ENCODE measurements at places on chromosomes 16 and 17.

- no peak for DNase-seq
These were observed 83.0 kb downstream of the CMIP start for GRCh38 chr16:81527477-81528178.

- DNase-seq = no peak
These were observed 42.3 kb downstream of the ABCC12 start for GRCh38 chr16:48113471-48113870.

- no peak for DNase-seq
These were observed 40.0 kb downstream of the SEC14L1 start for GRCh38 chr17:77180503-77181357.

DNA sequence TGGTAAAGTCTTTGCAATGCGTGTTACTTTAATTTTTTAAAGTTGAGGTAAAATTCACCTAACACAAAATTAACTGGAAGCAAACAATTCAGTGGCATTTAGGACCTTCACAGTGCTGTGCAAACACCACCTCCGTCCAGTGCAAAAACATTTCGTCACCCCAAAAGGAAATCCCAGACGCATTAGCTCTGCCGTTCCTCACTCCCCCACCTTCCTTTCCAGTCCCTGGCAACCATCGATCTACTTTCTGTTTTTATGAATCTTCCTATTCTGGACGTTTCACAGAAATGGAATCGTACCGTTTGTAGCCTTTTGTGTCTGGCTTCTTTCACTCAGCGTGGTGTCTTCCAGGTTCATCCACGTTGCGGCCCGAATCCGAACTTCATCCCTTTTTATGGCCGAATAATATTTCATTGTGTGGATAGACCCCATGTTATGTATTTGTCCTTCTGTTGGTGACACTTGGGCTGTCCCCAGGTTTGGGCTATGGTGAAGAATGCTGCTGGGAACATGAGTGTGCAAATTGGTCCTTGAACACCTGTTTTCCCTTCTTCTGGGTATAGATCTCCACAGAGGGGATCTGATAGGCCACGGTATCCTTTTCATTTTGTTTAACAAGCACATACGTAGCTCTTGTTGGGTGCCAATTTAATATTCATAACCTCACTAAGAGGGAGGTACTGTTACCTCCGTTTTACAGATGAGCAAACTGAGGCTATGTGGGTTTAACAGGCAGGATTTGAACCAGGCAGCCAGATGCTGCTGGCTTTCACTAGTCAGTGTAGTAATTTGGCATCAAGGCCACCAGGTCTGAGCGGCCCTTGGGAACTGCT, 232.0 kb upstream of the GSE1 start:
- no peak for DNase-seq

DNA sequence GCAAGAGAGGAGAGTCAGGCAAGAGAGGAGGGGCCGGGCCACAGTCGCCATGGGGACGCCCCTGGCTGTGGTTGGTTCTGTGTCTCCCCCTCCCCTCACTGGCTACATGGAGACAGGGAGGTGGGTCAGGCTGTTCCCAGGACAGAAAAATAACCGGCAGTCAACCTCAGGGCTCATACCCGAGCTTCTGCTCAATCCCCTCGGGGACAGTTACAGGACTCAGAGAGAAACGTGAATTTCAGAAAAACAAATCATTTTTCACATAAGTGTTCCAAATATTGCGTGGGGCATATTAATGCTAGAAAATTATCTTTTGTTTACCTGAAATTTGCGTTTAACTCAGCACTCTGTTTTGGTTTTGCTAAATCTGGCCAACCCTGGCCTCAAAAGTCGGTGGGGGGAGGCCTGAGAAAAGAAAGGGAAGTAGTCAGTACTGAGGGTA, 22.2 kb upstream of the CPSF4L start:
- DNase-seq = no peak

DNA sequence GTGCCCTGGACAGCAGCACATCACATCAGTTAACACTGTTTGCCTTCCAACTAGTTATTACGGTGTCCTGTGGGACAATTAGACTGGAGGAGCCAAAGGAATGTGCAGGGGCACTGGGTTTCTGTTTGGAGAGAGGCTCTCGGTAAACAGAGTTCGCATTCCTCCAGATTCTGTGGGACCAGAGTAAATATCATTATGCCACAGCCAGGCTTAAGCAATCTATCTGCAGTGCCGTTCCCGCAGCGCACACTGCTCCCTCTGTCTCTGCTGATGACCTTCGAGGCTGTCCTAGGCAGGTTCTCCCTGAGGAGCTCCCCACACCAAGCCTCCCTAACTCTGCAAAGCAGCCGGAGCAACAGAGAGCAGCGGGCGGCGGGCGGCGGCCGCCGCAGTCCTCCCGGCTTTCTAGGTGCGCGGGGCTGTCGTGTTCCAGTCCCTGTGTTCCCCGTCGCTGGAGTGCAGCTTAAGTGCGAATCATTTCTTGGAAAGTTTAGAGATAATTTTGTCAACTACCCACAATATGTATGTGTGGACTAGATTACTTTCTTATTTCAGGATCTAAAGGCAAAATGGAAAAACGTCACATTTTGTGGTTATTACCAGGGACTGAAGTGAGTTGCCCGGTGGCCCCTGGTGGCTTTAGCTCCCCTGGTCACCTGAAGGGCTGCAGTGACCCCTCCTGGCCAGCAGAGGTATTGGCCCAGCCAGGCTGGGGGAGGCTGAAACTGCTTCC, 43.3 kb downstream of the PGS1 start:
- peak; percentile 55 for DNase-seq

DNA sequence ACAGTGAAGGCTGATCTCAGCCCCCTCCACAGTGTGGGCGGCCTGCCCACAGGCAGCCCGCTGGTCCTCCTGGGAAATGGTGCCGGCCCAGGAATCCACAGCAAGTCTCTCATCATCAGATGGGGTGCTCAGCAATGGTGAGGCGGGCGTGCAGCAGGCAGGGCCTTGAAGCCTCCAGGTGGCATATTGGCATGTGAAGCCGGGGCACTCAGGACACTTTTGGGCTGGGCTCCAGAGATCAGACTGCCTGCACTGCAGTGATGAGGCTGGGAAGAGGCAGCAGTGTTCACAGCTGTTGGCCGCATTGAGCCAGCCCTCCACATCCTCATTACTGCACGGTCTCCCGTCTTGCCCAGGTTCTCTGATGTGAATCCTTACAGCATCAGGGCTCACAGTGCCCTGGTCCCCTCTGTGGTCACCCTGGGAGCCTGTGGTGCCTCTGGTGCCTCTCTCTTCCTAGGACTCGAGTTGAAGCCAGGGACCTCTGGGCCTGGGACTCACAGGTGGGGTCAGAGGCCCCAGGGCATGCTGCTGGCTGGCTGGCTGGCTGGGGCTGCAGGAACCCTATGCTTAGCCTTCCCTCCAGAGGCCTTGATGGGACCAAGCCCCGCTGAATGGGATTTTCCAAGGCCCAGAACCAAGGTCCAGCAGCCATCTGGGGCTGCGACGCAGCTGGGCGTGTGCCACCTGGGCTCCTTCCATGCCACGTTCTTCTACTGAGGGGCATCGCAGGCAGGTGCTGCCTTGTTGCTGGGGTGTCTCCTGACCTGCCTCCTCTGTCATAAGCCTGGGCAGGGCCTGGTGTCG, 48.6 kb downstream of the TNFRSF13B start:
- no peak for DNase-seq

- peak; percentile 39 for DNase-seq
These were observed 887 bp downstream of the ZBTB4 start for GRCh38 chr17:7478276-7479212.

DNA sequence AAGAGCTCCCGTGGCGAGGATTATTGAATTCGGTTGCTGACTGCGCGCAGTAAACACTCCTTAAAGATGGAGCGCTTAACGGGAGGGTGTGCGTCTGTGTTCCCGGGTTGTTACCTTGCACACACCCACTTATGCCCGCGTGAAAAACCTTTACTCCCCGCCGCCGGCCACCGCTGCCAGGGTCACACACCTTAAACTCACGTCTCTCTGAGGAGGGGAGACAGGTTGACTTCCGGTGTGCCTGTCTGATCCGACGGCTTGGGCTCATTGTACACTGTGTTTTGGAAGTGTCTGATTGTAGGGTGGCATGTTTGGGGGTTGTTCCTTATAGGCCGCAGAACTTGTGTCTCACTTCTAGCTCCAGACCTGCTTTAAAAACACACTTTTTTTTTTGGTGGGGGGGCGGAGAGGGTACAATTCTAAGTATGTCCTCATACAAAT, 66.8 kb downstream of the KPNA2 start:
- peak; percentile 14 for DNase-seq

- DNase-seq = no peak
These were observed 6.3 kb upstream of the ZCCHC14 start for GRCh38 chr16:87499189-87499486.

DNA sequence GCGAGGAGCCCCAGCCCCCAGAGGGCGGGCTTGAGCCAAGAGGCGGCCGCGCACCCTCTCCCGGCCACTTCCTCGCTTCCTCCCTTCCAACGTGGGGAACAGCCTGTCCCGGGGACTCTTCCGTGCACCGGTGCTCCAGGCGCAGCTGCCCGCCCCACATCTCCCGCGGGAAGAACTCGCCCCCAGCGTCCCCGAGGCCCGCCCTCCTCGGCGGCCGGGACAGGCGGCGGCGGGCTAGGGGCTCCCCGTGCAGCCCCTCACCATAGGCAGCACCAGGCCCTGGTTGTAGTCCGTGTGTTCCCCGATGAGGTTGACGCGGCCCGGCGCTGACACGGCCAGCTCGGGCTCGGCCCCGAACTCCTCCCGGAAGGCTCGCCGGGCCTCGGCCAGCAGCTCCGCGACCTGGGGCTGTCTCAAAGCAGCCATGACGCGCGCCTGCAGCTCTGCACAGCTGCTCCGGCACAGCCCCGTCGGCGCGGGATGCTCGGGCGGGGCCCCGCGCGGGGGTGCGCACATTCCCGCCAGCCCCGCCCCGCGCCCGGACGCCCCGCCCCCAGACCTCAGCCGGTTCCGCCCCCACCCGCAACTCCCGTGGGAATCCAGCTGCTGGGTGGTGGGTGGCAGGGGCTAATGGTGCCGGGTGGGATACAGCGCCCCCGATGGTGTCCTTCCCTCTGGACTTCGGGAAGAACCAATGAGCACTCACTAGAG, at the start of gene GALK1:
TSS of gene GALK1 (minus strand) at position 482 of the 711 bp plus-strand sequence. CDS start at position 426, 56 bp downstream.
- peak; percentile 76 for DNase-seq

DNA sequence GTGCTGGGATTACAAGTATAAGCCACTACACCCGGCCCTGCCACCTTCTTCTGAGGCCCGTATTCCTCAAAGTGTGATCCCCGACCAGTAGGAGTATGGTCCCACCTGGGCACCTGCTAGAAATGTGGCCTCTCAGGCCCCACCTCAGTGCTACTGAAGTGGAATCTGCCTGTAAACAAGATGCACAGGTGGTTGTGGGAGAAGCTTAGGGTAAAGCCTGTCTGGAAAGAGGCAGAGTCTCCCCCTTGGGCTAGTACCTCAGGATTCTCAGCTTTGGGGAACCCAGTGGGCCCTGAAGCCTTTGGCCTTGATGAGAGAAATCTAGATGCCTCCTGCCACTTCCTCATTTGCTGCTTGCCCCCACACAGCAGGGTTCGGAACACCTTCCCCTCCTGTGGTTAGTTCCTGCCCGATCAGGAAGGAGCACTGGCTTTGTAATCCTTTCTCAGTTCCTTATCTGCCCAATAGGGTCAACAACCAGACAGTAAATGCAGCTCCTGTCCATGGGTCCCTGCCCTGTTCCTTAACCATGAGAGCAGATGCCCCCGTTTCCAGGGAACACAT, 25.2 kb downstream of the TK2 start:
- no peak for DNase-seq

DNA sequence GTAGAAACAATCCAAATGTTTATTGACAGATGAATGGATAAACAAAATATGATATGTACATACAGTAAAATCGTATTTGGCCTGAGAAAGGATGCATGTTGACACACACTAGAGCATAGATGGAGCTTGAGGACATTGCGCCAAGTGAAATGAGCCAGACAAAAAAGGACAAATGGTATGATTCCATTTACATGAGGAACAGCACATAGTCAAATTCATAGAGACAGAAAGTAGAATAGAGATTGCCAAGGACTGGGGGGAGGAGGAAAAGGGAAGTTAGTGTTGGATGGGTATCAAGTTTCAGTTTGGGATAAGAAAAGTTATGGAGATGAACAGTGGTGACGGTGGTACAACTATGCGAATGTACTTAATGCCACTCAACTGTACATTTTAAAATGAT, 47.9 kb downstream of the COPRS start:
- peak; percentile 17 for DNase-seq

- no peak for DNase-seq
These were observed 2.0 kb downstream of the KCTD2 start for GRCh38 chr17:75049057-75049456.

DNA sequence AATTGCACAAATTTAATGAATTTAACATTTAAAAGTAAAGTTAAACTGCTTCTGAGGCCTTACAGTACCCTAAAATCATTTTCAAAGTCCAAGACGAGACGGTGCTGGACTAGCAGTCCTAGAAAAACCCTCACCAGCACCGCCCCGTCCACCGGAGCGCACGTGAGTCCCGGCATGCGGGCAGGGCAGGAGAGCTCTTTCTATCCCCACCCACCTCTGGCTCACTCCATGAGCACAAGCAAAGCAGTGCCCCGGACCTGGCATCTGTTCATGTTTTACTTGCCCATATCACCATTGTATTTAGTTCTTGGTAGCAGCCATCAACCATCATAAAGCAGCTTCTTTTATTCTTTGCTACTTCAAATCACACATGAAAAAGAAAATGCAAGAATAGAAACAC, 41.7 kb downstream of the ANKRD11 start:
- DNase-seq = no peak

DNA sequence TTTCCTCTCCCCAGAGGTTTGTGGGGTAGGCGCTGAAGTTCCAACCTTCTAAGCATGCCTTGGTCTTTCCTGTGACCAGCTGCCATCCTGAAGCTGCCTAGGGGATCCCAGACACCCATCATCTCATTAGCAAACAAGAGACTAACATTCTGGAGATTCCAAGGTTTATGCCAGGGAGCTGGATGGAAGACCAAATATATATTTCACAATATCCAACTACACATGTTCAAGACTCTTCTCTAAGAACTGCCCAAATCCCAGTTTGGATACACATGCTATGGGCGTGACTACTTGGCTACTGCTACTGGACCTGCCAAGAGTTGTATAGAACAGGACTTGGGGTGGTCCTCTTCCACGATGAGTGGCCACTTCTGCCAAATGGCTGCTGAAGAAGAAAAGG, 93.0 kb upstream of the RCVRN start:
- DNase-seq = no peak

DNA sequence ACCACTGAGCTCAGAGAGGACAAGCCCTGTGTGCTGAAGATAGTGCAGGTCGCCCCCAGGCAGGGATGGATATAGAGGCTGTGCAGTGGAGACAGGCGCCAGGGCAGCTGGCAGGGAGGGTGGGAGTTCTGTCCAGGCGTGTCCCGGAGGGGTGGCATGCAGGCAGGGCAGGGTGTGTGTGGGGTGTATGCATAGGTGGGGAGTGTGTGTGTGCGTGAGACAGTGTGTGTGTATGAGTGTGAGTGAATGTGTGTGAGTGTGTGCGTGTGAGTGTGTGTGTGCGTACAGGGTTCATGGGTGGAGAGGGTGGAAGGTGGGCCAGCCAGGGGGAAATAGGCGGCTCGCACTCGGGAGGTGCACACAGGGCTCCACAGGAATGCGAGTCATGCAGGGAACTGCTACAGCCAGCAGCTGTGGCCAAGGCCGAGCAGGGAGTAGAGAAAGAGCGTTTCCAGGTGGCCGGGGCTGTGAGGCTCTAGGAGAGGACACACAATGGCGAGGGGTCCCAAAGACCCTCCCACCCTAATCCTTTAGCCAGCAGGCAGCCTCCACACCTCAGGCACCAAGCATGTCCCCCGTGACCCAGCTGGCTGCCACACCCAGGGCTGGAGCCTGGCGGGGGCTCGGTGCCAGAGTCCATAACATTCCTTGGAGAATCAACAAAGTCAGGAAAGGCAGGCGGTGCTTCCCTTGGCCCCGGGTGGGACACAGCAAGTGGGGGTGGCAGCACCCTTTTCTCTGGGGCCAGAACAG, 4.6 kb downstream of the PLCD3 start:
- peak; percentile 79 for DNase-seq

All from MG63 (cell line).